ENCODE measurements at places on chromosomes 6 and 20. TPM values are rescaled to one million over a fixed set of nuclear protein-coding genes. Genes with fewer than 3 reads are reported as not detected.

- peak; percentile 23 for DNase-seq
Measured at GRCh38 chr6:26296857-26297648, 67.9 kb upstream of the BTN3A2 start.

- DNase-seq: peak; percentile 27
Measured at GRCh38 chr20:23214903-23215302, 128.8 kb upstream of the CD93 start.

Gene GABRR1
- not detected for total RNA-seq

- peak; percentile 77 for DNase-seq
Measured at GRCh38 chr20:12053353-12053752, 135.7 kb downstream of the BTBD3 start.

DNA sequence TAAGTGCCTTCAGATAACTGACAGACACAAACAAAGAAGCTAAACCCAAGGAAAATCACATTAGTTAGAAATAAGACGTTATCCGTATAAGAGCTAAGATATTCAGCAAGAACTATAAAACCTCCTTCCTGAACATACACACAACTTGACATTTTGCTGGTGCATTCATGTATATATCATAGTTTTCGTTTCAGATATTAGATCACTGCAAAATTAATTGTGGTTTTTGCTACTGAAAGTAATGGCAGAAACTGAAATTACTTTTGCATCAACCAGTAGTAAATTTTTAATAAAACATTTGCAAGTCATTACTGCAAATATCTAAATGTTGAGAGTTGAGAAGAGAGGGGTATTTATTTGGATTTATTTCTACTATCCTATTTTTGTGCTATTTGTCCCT lies 26.1 kb upstream of the KCNQ5 start:
- no peak for DNase-seq

Gene RCAN2
- total RNA-seq: 8.0 TPM

DNA sequence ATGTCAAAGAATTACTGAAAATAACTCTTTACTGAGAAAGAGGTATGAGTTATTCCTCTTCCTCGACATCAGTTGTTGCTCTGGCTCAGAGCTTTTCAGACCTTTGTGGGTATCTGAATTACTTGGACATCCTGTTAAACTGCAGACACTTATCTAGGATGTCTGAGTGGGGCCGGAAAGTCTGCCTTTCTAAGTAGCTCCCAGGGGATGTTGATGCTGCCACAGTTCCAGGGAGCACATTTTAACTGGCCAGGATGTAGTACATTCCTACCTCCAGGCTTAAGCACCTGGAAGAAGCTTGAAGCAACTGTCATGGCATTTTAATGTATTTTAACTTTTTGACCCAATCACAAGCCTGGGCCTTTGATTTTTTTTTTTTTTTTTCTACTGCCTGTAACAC lies 265.8 kb upstream of the PLCB4 start:
- peak; percentile 4 for DNase-seq

Gene TCF21
- total RNA-seq: 5.0 TPM

DNA sequence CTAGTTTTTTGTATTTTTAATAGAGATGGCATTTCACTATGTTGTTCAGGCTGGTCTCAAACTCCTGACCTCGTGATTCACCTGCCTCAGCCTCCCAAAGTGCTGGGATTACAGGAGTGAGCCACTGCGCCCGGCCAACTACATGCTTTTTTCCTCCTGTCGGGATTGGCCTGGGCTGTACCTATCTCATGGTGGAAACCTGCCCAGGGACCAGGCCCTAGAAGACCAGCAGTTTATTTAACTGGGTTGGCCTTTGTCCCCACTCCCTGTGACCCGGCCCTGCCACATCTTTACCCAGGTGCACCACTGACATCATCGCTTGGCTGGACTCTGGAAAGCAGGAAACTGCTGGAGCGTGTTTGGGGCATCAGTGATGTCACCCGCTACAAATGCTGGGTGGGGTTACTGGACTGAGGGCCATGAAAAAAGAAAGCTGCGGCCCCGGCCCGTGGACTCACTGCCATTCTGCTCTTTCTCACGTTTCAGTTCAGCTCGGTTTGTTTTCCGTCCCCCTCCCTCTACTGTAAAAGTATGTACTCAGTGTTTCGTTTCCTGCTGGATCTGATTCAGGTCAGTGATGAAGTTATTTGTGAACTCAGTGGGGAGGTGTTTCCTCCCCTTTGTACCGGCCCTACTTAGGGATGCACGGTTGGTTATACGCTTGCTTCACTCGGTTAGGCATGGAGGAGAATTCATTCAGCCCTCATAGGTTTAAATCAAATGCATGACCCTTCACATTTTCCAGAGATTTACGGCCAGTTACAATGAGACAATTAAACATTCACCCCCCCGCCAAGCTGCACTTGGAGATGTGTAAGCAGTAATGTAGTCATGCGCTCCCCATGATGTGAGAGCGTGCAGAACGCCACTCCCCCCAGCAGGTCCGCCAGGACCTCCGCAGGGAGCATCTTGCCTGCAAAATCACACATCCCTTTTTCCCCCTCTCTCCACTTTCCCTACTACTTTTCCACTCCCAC lies 179.3 kb downstream of the MTHFD1L start:
- peak; percentile 90 for DNase-seq

- peak; percentile 73 for DNase-seq
Measured at GRCh38 chr6:130473886-130474285, 108.1 kb downstream of the TMEM200A start.
